ENCODE measurements at places on chromosomes 16 and 17.

DNA sequence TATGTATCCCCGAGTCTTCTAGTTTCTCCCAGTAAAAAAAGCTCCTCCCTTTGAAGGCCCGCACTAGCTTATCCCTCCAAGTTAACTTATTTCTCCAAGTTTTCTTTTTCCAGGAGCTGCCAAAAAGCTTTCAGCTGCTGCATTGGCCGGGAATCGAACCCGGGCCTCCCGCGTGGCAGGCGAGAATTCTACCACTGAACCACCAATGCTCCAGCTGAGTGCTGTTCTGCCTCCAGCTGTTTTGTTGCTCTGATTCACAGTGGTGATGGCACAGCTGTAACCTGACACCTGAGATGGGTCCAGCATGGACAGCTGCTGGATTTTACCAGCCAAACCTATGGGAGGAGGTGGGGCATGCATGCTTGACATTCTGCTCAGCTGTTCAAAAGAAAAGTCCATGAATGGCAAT, 22.1 kb downstream of the VAC14 start:
- no peak for DNase-seq

- peak; percentile 68 for DNase-seq
These were observed 1.1 kb downstream of the ANKRD11 start for GRCh38 chr16:89489040-89489897.

- DNase-seq = no peak
These were observed 4.1 kb downstream of the ERAL1 start for GRCh38 chr17:28858801-28859355.

GRCh38 chr17:60330731-60331130, 61.2 kb downstream of the USP32 start:
- no peak for DNase-seq

DNA sequence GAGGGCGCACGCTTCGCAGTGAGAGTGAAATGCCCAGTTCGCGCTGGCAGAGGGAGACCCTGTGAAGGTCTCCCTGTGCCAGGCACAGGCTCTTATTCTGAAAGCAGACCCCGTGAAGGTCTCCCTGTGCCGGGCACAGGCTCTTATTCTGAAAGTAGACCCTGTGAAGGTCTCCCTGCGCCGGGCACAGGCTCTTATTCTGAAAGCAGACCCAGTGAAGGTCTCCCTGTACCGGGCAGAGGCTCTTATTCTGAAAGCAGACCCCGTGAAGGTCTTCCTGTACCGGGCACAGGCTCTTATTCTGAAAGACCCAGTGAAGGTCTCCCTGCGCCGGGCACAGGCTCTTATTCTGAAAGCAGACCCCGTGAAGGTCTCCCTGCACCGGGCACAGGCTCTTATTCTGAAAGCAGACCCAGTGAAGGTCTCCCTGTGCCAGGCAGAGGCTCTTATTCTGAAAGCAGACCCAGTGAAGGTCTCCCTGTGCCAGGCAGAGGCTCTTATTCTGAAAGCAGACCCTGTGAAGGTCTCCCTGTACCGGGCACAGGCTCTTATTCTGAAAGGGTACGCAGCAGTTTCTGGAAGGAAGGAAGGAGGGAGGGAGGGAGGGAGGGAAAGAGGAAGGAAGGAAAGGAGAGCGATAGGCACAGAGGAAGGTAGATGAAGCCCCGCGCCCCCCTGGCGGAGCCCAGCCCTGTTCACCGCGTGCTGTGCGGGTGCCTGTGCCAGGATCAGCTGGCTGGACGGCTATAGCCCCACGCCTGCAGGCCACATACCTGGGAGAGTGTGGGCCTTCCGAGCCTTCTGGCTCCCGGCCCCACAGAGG, 55.3 kb downstream of the WDR45B start:
- DNase-seq = peak; percentile 77

DNA sequence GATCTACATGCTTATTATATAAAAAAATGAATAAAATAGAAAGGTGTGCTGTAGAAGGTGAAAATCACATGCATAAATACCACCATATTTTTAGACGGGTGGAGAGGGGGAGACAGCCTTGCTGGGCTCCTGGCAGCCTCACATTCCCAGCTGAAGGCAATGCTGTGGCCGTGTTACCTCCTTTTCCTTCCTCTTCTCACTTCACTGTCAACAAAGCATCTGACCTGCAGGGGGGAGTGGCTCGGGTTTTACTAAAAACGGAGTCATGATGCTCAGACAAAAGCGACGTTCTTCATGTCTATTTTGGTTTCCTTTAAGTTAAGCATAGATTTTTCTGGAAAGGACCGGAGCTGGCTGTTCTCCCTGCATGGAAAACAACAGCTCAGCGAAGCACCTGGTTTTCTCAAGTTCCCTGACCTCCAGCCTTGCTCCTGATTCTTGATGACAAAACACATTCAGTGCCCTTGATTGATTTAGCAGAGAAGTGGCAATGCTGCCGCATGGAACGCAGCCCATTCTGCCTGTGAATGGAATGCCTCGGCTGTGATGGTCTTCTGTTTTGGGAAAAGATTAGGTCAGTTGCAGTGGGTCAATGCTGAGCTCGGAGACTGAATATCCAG, 5.5 kb upstream of the RPTOR start:
- no peak for DNase-seq

DNA sequence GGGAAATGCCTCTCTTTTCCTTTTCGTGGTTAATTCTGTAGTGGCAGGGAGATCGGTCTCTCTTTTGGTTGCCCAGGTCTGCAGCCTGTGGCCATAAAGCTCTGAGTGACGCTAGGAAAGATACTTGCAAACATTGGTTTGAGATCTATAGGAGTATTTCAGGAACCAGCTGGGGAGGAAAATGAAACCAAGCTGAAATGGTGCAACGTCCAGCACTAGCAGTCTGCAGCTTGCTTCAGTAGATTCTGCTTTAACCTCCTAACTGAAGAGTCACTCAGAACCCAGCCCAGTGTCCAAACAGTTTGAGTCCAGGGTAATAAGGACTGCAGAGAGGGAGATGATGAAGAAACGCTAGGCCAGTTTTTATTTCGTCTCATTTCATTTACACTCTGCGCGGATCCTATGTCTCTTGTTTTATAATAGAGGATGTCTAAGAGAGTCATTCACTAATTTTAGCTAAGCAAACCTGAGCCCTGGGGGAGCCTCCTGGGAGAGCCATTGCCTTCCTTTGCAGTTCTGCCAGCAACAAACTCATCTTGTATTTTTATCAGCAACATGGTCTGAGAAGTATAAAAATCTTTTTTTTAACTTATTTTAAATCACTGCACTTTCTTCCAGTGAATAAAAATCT, 12.0 kb downstream of the SP2 start:
- no peak for DNase-seq

- peak; percentile 68 for DNase-seq
These were observed 5.6 kb downstream of the ZNF598 start for GRCh38 chr16:2003827-2004641.

DNA sequence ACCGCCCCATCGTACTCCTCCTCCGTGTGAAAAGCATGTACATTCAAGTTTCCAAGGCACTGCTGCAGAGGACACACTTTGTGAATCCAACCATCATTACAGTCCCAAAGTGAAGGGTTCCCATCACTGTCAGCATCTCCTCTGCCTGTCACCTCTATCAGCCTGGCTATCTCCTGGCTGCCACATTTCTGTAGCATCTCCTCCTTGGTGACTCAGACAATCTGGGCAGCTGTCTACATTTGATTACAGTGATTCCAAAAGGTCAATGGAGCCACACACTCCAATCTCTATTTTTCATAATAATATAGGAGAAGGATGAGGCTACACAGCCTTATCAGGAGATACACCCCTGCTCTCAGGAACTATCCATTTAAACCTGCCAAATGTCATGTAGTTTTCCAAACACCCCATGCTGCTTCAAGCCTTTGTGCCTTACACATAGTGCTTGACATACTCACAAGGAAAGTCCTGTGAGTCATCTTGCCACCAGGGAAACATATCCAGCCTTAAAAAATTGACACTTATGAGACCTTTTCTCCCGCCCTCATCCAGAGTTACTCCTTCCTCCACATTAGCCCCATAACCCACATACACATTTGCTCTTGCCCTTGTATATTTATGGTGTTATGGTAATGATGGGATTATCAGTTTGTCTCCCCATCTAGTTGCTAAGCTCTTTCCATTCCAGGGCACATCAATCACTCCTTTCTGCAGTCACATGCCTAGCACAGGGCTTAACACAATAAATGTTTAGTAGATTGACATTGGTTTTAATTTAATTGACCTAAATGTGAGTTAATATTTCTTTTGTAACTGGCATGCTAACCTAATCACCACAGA, 250.1 kb upstream of the CDH5 start:
- no peak for DNase-seq

GRCh38 chr17:64424324-64424849, 24.5 kb upstream of the MILR1 start:
- no peak for DNase-seq

- DNase-seq = no peak
These were observed 227.1 kb upstream of the ZFHX3 start for GRCh38 chr16:73275024-73275423.

GRCh38 chr17:48505788-48506187, 25.0 kb downstream of the HOXB1 start:
- no peak for DNase-seq

GRCh38 chr16:59013930-59014329, 279.8 kb upstream of the GOT2 start:
- DNase-seq = no peak

- peak; percentile 73 for DNase-seq
These were observed 1.5 kb upstream of the HOXB6 start for GRCh38 chr17:48605991-48606891.

GRCh38 chr17:72614871-72615626, 477.4 kb downstream of the SLC39A11 start:
- peak; percentile 76 for DNase-seq

DNA sequence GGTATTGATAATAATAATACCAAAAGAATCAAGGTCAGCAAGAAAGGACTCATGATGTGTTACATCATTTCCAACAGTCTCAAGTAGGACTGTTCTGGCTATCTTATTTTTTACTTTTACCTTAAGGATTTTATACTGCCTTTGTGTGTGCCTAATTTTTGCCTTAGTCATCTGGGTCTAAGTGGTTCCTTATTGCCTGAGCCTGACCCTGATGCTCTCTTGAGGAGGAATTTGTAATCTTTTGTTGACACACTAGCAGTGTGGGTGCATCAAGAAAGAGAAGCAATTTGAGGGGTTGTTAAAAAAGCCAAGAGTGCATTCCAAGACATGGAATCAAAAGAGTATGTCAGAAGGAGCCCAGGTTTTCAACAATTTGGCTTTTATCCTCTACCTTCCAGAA, 59.3 kb downstream of the TMEM100 start:
- DNase-seq = no peak

DNA sequence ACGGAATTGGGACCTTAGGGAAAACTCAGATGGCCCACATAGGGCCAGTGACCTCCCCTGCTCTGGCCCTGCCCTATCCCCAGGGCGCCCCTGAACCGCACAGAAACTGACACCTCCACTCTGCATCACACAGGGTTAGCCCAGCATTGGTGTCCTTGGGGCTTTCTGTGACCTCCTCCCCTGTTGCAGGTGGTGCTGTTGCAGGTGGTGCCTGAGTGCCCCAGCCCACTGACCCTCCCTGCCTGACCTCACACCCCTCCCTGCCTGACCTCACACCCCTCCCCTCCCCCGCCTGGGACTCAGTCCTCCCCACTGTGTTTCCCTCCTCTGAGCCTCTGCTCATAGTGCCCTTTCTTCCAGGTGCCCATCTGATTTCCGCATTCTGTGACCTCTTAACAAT, 21.4 kb downstream of the TNFRSF13B start:
- DNase-seq = no peak

DNA sequence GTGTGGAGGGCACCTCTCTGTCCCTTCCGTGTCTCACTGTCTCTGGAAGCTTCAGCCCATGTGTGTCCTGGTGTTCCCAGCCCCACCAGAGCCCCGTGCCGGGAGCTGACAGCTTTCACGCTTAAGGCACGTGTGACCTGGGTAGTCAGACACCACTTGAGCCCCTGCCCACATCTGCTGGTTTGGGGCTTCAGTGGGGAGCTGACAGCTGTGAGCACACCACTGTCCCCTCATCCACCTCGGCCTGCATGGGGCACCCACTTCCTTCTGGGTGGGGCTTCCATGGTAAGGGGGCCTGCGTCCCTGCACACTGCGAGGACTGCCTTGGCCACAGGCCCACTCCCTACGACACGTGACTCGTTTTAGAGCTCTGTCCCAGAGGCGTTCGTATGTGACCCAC, 2.6 kb upstream of the TEDC2 start:
- no peak for DNase-seq

DNA sequence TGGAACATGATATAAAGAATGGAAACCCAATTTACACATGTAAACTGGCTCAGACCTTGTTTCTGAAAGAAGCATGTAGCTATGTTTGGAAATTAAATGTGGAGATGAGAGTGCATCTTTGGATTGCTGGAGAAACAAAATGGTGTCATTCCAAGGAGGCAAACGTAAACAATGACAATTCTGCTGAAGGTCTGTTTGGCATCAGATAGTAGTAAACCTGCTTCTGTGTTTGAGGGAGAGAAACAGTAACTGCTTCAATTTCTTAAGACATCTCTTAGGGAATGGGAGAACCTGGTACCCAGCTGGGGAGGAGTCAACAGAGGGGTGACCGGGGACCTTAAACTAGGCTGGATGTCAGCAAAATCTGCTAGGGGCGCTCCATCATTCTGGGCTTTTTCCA, 23.5 kb downstream of the GPRC5B start:
- no peak for DNase-seq

GRCh38 chr17:77484111-77484510, 343.3 kb downstream of the SEC14L1 start:
- DNase-seq = no peak

DNA sequence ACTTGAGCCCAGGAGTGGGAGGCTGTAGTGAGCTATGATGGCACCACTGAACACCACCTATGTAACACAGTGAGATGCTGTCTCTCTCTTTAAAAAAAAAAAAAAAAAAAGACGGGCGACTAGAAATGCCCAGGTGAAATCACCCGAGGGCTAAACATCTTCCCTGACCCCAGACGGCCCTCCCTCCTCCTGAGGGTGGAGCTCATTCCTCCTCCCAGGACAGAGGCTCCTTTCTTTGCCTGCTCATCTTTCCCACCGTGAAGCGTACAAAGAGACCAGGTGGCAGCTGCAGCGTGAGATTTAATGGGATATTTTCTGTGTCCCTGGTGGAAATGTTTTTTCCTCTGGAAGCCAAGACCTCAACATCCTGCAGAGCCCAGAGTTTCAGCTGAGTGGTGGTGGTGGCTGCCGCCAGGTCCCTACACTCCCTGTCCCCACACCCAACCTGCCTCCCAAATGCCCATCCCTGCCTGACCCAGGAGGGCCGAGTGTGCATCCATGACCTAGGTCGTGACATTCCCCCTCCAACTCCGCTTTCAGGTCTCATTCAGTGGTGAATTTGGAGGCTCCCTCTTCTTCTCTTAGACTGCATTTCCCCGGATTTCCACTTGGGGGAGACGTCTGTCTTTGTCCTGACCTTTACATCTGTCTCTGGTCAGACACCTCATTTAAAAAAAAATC, 14.4 kb upstream of the GPRC5B start:
- DNase-seq = peak; percentile 33

GRCh38 chr16:912322-912683, 58.5 kb downstream of the LMF1 start:
- no peak for DNase-seq

All from posterior cingulate gyrus (tissue), 11 donors.